ENCODE measurements at places on chromosomes 16 and 17.

DNA sequence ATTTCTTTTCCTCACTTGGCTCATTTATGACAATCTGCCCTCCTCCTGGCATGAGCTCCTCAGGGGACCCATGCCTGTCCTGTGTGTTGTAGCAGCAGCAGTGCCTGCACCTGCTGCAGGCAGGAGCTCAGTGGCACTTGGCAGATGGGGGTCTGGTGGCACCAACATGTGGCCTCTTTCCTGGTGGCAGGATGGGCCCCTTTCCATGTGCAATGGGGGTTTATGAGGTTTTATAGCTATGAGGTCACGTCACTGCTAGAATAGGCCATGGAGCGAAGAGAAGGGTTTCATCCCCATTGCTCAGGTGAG is 7.0 kb downstream of the ADCY7 start:
- DNase-seq = no peak

DNA sequence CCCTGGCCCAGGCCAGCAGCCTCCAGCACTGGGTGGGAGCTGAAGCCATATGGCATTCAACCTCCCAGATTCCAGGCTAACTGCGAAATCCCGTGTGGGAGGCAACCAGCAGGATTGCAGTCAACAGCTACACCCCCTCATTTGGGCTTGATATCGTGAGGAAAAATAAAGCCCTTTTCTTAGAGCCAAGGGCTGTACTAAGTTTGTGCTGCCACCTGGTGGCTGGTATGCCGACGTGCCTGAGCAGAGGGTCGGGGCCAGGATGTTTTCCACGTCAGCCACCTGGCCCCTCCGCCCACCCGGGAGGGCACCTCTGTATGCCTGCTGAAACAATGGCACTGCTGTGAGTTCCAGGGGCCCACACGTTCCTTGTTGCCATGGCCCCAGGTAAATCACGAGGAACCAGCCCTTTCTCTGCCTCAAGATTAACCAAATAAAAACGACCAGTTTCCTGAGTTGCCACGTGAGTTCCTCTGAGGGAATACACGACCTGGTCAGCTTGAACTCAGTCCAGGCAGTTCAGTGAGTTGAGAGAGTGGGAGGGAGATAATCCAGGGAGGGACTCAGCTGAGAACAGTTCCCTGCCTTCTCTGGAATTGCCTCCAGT is 9.0 kb downstream of the TMEM98 start:
- DNase-seq = peak; percentile 47

GRCh38 chr17:78147315-78147998 is 1.3 kb downstream of the C17orf99 start:
- DNase-seq = no peak

DNA sequence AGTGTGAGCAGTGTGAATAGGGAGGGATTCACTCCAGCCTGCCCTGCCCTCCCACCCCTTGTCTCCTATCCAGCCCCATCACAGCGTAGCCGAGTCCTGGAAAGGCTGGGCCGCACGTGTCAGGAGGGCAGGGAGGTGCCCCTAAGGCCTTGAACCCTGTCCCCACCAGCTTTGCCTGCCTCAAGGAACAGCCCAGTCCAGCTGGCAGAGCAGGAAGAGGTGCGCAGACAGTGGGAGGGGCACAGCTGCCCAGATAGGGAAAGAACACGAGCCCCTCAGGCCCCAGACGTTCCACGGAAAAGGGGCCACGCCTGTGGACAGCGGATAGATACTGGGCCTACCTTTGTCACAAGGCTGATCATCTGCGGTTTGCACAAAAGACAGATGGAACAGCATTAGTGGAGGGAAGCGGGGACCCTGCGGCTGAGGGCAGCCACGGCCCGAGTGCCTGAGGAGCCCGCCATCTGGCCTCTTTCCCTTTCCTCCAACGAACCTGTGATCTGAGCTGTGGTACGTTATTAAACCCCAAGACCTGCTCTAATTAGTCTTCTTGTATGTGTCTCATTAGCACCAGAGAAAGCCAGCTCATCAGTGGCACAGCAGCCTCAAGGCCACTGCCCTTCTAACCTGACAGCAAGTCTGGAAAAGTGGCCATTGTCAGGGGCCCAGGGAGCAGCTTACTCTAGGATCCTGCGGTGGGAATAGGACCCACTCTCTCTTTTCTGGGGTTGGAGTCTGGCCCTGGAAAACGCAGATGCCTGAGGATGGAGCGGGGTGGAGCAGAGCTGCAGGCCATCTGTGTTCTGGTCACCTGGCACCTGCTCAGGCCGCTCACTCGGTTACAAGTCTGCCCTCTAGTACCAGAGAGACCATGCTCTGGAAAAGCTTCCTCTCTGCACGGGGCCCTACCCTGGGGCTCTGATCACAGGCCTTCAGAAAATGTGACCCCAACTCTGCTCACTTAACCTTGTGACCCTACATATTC is 16.3 kb downstream of the MPP3 start:
- no peak for DNase-seq

- DNase-seq = no peak
Observed at GRCh38 chr16:25034911-25035310, 19.7 kb upstream of the ARHGAP17 start.

DNA sequence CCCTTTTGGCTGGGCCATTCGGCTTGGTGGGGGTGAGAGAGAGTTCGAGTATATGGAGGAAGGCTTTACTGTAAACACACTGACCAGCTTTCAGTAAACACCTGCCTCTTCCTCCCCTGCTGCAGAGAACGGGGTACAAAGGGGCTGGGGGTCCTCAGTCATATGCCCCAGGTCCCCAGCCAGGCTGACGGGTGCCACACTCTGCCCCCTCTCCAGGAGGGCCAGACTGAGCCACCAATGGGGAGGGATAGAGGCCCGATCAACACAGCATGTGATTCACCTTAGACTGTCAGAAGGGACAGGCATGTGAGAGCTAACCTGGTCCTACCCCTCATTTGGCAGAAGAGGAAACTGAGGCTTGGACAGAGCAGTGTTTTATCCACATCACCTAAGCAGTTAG is 13.0 kb downstream of the NHERF1 start:
- DNase-seq = no peak

DNA sequence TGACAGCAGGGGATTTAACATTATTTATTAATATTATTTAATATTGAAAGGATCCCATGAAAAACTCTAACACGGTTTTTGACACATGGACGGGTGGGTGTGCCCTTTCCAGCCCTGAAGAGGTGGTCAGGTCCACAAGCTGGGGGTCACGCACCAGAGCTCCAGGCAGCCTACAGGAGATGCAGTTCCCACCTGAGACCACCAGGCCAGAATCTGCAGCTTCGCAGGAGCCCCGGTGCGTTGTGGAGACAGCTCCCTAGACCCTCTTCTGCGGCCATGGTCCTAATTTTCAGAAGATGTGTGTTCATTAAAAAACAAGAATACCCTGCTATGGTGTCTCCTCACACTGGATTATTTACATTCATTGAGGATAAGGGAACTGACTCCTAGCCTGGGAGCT is 331.1 kb downstream of the C16orf95 start:
- no peak for DNase-seq

DNA sequence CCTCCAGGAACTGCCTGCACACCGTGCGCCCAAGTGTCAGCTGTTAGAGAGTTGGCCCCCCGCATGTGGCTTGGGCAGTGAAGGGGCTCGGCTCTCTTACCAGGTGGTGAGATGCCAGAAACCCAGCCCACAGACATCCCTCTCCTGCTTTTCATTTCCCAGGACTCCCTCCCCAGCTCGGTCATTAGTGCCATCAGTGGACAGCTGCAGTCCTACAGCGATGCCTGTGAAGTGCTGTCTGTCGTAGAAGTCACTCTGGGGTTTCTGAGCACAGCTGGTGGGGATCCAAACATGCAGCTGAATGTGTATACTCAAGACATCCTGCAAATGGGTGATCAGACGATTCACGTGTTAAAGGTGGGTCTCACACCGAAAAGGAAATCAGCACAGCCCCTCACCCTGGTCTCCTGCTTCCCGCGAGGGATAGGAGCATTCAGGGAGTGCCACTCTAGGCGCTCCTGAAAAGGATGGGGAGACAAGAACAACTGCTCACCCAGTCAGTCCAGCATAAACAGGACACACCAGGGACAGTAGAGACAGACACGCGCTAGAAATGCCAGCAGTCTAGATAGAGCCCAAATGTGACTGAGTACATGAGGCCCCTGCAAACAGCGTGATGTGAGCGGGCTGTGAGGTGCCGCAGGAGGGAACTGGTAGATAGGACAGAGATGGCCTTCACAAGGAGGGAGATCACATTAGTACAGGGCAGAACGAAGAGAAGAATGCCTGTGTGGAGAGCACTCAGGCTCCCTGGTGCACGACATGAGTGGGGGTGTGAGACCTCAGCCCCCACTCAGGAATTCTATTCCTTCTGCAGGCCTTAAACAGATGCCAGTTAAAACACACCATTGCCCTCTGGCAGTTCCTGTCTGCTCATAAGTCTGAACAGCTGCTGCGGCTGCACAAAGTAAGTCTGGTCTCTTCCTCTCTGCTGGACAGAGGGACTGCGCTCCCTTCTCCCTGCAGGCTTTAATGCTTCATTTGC is 25.7 kb upstream of the ENDOV start:
- DNase-seq = no peak
